ENCODE measurements at places on chromosomes 1 and 21. TPM values are rescaled to one million over a fixed set of nuclear protein-coding genes. Genes with fewer than 3 reads are reported as not detected.

SLAMF1 gene
- not detected for total RNA-seq

PCP4L1 gene
- total RNA-seq, result 0.26 TPM

TMEM125 gene
- total RNA-seq, result not detected

ROR1 gene
- 12.6 TPM for total RNA-seq

MTARC2 gene
- total RNA-seq, result 10.5 TPM

POU3F1 gene
- total RNA-seq, result not detected

BRINP3 gene
- not detected for total RNA-seq

LCE1F gene
- total RNA-seq, result not detected

NES gene
- 43.7 TPM for total RNA-seq

FTCD gene
- 0.65 TPM for total RNA-seq

RIPK4 gene
- total RNA-seq, result 15.0 TPM

CACNA1S gene
- not detected for total RNA-seq

DNASE2B gene
- not detected for total RNA-seq

IRF6 gene
- 4.1 TPM for total RNA-seq

S100PBP gene
- total RNA-seq, result 28.3 TPM

PTGS2 gene
- total RNA-seq, result 59.8 TPM

UBL4B gene
- total RNA-seq, result not detected

RXRG gene
- not detected for total RNA-seq

ELAVL4 gene
- total RNA-seq, result not detected

TMEM61 gene
- not detected for total RNA-seq

ADAMTS1 gene
- total RNA-seq, result 1,797 TPM

SPRR2A gene
- total RNA-seq, result not detected

C1orf185 gene
- total RNA-seq, result not detected

AGMAT gene
- 0.52 TPM for total RNA-seq

KPRP gene
- total RNA-seq, result not detected

RAB25 gene
- total RNA-seq, result not detected

CAMK2N1 gene
- total RNA-seq, result 7.2 TPM

NTRK1 gene
- 0.07 TPM for total RNA-seq

KLHL17 gene
- total RNA-seq, result 11.9 TPM

PITHD1 gene
- 32.7 TPM for total RNA-seq

CBS gene
- total RNA-seq, result 32.2 TPM

GUCA2B gene
- not detected for total RNA-seq

TIE1 gene
- 1.8 TPM for total RNA-seq

SLC39A1 gene
- total RNA-seq, result 117 TPM

SERINC2 gene
- total RNA-seq, result 13.4 TPM

DYNLT4 gene
- total RNA-seq, result not detected

CA6 gene
- not detected for total RNA-seq

FAAH gene
- total RNA-seq, result 0.72 TPM

PDPN gene
- total RNA-seq, result 1.1 TPM

FAM72B gene
- 1.3 TPM for total RNA-seq
